Left renal pelvis (tissue), 4 donors: ENCODE measurements at places on chromosomes 6 and 20. TPM values are rescaled to one million over a fixed set of nuclear protein-coding genes. Genes with fewer than 3 reads are reported as not detected.

DNA sequence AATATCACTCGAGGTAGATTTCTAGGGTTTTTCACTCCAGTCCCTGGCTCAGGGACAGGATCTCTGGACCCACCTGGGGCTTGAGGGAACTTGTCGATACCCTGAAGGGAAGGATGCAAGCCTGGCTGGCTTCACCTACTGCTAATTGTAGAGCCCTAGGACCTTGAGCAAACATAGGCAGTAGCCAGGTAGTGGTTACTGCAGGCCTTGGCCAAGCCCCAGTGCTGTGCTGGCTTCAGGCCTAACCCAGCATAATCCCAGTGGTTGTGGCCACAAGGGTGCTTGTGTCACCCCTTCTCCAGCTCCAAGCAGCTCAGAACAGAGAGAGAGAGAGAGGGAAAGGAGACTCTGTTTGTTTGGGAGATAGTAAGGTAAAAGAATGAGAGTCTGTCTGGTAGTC is 5.8 kb upstream of the MCM9 start:
- DNase-seq, result no peak

- no peak for DNase-seq
Observed at GRCh38 chr6:142822842-142823241, 122.1 kb downstream of the HIVEP2 start.

DNA sequence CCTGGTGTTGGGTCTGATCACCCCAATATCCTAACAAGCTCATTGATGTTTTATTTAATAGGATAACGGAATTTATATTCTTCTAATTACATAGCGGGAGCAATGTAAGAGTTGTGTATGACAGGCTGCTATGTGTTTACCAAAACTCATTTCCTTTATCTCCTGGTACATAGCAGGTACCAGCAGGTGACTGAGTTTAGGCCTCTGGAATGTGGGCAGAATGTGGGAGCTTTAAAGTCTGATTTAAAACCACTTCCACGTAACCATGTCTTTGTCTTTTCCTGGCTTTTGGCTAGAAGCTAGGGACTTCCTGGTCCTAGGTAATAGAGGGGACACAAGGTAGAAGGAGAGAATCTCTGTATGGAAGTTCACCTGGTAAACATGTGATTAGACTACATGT is 504.6 kb upstream of the SYNCRIP start:
- no peak for DNase-seq

GRCh38 chr6:129329678-129330077 is 380.3 kb downstream of the ARHGAP18 start:
- no peak for DNase-seq

- no peak for DNase-seq
Observed at GRCh38 chr6:33807606-33808005, 3.8 kb upstream of the MLN start.

- no peak for DNase-seq
Observed at GRCh38 chr6:32664827-32665362, 1.6 kb downstream of the HLA-DQB1 start.

GRCh38 chr20:16293590-16293989 is 279.7 kb downstream of the KIF16B start:
- DNase-seq, result no peak

DNA sequence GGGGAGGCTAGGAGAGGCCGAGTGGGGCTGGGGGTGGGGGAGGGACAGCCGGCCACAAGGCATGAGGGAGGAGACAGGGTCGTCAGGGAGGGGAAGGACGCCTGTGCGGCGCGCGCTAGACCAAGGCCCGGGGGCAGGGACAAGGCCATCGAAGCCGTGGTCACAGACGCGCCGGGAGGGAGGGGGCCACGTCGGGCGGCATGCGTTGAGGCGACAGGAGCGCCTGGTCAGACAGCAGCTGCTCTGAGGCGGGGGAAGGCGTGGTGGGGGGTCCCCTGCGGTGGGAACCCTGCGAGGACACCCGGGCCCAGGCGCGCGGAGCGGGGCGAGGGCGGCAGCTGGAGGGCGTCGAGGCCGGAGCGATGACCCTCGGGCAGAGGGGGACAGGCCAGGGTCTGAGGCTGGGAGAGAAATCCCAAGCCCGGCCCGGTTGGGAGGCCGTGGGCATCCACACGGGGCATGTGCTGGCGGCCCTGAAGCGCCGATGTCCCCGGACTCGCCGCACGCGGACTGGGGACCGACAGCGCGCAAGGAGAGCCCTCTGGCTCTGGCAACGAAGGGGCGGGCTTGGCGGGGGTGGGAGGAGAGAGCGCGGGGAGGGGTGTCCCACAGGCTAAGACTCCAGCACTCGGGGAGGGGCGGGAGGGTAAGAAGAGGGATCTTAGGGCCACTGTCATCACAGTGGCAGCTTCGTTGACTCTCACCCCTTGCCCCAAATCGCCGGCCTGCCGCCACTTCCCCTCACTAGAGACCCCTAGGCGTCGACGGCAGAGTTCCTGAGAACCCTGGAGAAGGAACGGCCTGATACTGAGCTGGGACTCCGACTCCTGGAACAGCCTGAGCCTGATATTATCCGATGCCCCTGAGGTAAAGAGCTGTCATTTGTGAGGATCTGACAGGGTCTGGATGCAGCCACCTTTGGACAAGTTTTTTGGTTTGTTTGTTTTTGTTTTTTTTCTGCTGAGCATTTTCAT is 5.0 kb downstream of the TMEM239 start:
- no peak for DNase-seq

- no peak for DNase-seq
Observed at GRCh38 chr20:32613192-32614053, 28.3 kb upstream of the NOL4L start.

- no peak for DNase-seq
Observed at GRCh38 chr6:114739656-114740055, 396.8 kb upstream of the HS3ST5 start.

The DDO gene
- polyA plus RNA-seq, result 0.93 TPM

The HDGFL1 gene
- not detected for polyA plus RNA-seq

The PLA2G7 gene
- 13.5 TPM for polyA plus RNA-seq

The GSTA3 gene
- polyA plus RNA-seq, result 0.70 TPM

The SMPDL3A gene
- 13.7 TPM for polyA plus RNA-seq

The ISM1 gene
- polyA plus RNA-seq, result 4.5 TPM
